ENCODE measurements at places on chromosomes 16 and 17.
A peak's percentile ranks its signal among the peaks of the same experiment; 100 is the strongest.

- DNase-seq = no peak
These were observed at the start of gene CPSF4L for GRCh38 chr17:73261617-73261951. Gene CPSF4L, minus strand, starts transcription at chr17:73261880. Its CDS starts 62 bp downstream, at chr17:73261818.

DNA sequence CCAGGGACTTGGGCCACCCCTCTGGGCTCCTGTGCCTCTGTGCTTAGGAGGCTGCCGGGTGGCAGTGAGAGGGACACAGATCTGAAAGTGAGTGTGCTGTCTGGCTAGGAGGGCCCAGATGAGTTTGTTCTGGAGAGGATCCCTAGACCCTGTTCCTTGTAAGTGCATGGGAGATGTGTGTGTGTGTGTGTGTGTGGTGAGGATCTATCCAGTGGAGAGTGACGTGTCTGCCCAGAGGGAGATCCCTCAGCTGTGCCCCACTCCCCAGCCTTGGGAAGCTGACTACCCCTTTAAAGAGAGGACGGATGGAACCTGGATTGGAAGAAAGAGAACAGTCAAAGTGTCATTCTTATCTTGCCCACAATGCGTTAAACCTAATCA, 25.5 kb upstream of the CDC42EP4 start:
- no peak for DNase-seq

GRCh38 chr17:38540514-38541045, 65.2 kb downstream of the SRCIN1 start:
- no peak for DNase-seq

DNA sequence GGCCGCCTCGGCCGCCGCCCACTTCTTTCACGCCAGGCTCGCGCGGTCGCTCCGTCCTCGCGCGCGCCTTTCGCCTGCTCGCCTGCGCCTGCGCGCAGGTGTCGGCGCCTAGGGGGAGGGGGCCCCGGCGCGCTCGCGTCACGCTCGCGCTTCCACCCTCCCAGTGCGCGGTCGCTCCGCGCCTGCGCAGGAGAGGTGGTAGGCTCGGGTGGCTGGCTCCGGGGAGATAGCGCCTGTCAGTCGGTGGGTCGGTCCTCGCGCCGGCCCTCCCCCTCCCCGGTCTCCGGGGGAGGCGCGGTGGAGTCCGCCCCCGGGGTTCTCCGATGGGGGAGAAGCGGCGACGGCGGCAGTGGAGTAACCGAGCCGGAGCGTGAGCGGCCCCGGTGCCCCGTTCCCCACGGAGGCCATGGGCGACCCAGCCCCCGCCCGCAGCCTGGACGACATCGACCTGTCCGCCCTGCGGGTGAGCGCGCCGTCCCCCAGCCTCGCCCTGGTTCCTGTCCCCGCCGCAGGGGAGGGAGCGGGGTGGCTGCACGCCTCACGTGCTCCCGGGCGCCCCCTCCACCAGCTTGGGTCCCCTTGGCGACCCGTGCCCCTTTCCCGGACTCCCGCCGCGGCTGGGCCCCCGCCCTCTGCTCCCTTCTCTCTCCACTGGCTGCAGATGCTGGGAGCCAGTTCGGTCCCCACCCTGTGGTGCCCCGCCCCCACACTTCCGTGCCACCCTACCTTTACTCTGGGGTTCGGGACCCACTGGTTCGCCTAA, at the start of gene MINK1:
Gene MINK1, plus strand, starts transcription at position 163 of the 763 bp plus-strand sequence. Its CDS starts 244 bp downstream, at position 407.
- peak; percentile 73 for DNase-seq

DNA sequence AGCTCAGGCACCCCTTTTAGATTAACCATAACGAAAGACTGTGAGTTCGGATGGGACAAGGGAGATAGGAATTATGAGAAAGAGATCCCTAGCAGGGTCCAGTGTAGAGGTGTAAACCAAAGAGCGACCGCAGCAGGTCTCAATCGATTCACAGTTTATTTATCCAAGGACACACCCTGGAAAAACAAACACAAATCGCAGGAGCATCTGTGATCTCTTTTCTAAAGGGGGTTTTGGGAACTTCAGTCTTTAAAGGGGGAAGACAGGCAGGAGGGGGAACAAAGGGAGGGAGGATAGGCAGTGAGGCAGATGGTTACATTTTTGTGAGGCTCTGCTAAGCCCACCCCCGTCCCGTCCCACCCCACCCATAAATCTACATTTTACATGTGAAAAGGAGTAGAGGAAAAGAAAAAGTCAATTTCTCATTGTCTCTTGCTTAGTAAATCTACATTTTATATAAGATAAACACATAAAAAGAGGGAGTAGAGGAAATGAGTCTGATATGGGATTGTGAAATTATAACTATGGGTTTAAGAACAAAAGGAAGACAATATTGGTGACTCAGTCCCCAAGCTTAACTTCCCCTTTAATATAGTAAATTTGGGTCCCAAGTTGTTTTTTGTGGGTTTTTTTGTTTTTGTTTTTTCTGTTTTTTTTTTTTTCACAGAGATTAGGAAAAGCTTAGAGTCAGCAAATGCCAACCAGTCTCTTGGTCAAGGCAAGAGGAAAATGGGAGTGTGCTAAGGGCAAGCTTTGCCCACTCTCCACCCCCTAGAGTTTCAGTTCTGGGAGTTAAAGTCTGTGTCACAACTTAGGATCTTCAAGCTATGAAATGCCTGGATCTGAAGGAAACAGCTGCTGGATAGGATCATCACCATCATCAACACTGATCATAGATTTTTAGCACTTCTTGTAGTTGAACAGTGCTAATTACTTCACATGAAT, 160.9 kb upstream of the CDH5 start:
- DNase-seq = no peak

GRCh38 chr16:82010649-82011048, 621 bp downstream of the SDR42E1 start:
- no peak for DNase-seq

GRCh38 chr17:68346448-68346847, 55.2 kb downstream of the ARSG start:
- no peak for DNase-seq
